ENCODE measurements at places on chromosomes 2 and 18.

GRCh38 chr2:134362740-134363139, 108.9 kb downstream of the MGAT5 start:
- DNase-seq, result no peak

DNA sequence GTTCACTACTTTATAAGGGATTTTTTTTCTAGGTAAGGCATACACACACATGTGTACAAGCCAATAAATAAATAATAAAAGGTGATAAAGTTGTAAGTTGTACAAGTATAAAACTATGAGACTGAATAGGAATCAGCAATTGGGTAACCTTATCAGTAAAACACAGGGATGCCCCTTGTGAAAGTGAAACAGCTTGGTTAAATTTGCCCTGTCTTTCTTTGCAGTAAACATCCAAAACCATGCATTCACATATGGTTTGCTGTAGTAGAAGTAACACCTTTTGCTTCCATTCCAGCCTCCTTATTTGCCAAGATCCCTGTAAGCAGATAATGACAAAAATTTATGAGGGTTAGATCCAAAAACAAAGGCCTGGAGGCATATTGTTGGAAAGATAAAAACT, 44.3 kb upstream of the NEUROD1 start:
- no peak for DNase-seq

- no peak for DNase-seq
Observed at GRCh38 chr2:158730621-158731140, 64.4 kb upstream of the DAPL1 start.

- no peak for DNase-seq
Observed at GRCh38 chr2:51472300-51472699, 440.4 kb upstream of the NRXN1 start.

DNA sequence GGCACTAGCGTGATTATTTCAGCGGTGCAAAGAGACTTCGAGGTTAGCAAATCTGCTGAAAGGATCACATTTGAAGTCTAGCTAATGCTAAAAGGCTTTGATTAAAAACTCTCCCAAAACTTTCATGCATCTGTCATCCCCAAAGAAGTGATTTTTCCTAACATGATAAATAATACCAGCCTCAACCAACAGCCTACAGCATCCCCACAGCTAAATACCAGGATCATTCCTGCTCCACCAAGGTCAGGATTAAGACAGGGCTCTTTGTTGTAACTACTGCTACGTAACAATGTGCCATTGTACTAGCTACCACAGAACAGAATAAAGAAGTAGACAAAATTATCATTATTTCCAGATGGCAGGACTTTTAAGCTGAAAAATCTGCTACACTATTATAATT, 1.6 kb downstream of the OR6B3 start:
- DNase-seq, result no peak

DNA sequence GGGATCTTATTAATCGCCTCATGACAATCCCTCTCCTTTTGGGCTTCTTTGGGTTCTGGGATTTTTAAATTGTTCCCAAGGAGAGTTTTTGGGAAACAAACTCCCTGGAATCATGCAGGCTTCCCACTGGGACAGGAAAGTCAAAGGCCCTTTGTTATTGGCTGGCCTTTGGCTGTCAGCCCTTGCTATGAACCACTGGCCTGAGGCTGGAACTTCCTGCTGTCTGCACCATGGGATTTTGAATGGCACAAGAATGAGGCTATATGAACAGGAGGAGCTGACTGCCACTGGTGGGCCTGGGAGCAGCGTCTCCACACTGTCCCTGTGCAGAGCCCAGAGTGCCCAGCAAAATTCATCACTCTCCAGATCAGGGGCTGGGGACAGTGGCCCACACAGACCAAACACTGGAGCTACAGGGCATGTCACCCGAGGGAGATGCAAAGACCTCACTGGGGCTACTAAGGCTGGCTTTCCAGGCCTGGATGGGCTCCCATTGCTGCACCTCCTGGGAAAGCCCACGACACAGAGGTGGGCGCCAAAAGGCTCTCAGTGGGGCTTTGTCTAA, 35.7 kb downstream of the STEAP3 start:
- no peak for DNase-seq

DNA sequence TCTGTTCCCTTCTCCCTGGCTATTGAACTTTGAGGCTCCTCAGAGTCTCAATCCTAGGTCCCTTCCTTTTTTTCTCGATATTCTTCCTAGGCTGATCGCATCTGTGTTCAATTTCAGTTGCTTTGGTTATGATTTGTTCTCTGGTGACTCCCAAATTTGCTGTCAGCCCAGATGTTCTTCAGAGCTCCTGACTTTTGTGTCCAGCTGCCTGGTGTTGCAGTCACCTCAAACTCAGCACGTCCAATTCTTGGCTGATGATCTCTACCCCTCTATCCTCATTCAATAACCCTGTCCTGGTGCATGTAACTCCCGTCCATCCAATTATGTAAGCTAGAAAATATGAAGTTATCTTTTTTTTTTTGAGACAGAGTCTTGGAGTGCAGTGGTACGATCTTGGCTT, 31.4 kb downstream of the DIS3L2 start:
- DNase-seq, result no peak

All from fibroblast of skin of abdomen (primary cell).